Activated T-helper 1 cell treated with anti-CD3 and anti-CD28 coated beads, Interleukin-12 subunit alpha, Interleukin-12 subunit beta, Interleukin-2, Interleukin-4 antibody, amounts not matched to agents 30 ng/mL and 10 ng/mL and 1 ng/mL, durations not matched to agents 14 hours and 24 hours and 36 hours (primary cell): ENCODE measurements at places on chromosomes 16 and 17. TPM values are rescaled to one million over a fixed set of nuclear protein-coding genes. Genes with fewer than 3 reads are reported as not detected.

GRCh38 chr16:1068451-1068850 is 4.1 kb upstream of the SSTR5 start:
- H3K36me3 ChIP-seq, result no peaks in the 10 kb centered on the region
- H3K27me3 ChIP-seq, result peaks cover 14% of the 10 kb centered on the region
- no peak overlapping the region for H3K27ac ChIP-seq
- no peaks in the 10 kb centered on the region for H3K4me1 ChIP-seq
- DNase-seq, result no peak

GRCh38 chr16:69566981-69567680 is 1.4 kb downstream of the NFAT5 start:
- H3K4me1 ChIP-seq, result peaks cover 59% of the 10 kb centered on the region
- peak overlapping the region; percentile 99 for H3K27ac ChIP-seq
- DNase-seq, result peak; percentile 9
- H3K27me3 ChIP-seq, result no peaks in the 10 kb centered on the region
- peaks cover 21% of the 10 kb centered on the region for H3K36me3 ChIP-seq

DNA sequence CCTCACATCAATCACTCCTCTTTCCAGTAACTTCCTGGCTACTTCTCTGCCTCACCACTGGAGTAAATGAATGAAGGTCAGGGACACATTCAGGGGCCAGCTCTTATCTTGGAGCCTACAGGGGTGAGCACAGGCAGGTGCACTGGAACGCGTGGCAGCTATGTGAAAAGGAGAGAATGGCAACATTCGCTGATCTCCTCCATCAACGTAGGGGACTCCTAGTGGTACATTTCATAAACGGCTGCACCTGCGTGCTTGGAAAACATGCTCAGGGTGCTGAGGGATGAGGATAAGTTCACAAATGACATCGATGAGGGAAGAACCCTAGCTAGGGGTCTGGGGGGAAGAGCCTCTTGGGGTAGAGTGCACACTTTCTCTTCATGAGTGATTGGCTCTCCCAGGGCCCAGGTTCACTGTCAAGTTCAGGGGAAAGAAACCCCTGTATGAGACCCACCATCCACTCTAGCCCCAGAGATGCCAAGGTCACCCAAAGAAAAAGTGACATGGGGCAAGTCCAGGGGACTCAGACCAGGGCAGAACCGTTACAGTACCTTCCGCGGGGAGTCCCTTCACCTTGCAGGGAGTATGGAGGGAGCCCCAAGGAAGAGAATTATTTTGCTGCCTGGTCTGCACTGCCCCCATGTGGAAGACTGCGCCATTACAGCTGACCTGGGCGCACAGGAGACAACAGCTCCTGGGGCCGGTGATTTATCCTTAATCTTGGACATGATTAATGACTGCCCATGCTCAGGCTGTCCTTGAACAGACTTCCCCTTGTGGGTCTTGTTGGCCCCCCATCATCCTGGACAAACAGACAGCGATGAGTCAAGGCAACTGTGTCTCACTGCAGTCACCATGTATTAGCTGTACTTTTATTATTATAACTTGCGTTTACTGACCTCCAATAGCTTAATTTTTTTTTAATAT is 30.1 kb downstream of the VAC14 start:
- no peaks in the 10 kb centered on the region for H3K27me3 ChIP-seq
- H3K27ac ChIP-seq, result no peak overlapping the region
- no peak overlapping the region for H3K4me3 ChIP-seq
- H3K4me1 ChIP-seq, result peaks cover 9% of the 10 kb centered on the region

- H3K27ac ChIP-seq, result no peak overlapping the region
- H3K27me3 ChIP-seq, result no peaks in the 10 kb centered on the region
- peaks cover 42% of the 10 kb centered on the region for H3K36me3 ChIP-seq
- DNase-seq, result no peak
These were observed 87.4 kb downstream of the MSI2 start for GRCh38 chr17:57343717-57344116.

- no peak overlapping the region for H3K4me3 ChIP-seq
- no peak for DNase-seq
- H3K27me3 ChIP-seq, result no peaks in the 10 kb centered on the region
These were observed 5.2 kb downstream of the RAB40C start for GRCh38 chr16:595094-595528.

DNA sequence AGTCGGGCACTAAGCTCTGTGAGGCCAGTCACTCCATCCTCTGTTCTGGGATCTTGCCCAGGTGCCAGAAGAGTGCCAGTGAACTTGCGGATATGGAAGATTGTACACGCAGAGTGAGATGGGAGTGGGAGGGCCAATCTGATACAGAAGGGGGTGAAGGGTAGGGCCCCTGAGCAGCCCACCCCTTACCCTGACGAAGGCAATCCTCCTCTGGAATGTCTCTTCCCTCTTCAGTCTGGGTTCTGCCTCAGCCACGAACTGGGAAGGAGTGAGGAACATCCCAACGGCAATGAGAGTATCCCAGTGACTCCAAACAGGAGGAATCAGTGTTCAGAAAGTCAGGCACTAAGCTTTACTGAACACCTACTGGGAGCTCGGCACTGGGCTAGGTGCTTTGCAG is 11.9 kb upstream of the PIK3R6 start:
- H3K27me3 ChIP-seq, result no peaks in the 10 kb centered on the region
- DNase-seq, result no peak

MAP2K6 gene
- 0.88 and 1.7 TPM in 2 replicates for total RNA-seq

KRTAP16-1 gene
- not detected in 2 replicates for total RNA-seq

DNA sequence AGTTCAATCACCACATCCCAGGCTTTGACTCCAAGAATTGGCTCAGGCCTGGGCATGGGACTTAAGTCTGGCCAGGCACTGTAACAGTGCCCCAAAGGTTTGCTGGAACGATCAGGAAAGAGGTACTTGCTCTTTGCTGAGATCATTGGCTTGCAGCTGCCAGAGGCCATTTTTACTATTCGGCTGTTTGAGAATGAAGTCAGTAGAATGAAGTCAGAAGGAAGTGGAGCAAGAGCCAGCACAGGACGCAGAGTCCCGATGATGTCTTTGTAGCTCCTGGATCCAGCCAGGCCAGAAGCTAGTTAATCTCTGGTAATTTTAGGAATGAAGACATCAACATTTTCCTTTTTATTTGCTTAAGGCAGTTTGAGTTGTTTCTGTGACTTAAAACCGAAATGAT is 195.5 kb downstream of the RAB11FIP4 start:
- H3K27me3 ChIP-seq, result peaks cover 2% of the 10 kb centered on the region
- H3K4me1 ChIP-seq, result no peaks in the 10 kb centered on the region
- no peaks in the 10 kb centered on the region for H3K36me3 ChIP-seq
- no peak overlapping the region for H3K27ac ChIP-seq
- no peak overlapping the region for H3K4me3 ChIP-seq
- no peak for DNase-seq

GRCh38 chr17:80110927-80111701 is 9.7 kb downstream of the GAA start:
- no peak for DNase-seq
- H3K4me3 ChIP-seq, result no peak overlapping the region
- H3K36me3 ChIP-seq, result no peaks in the 10 kb centered on the region
- H3K4me1 ChIP-seq, result no peaks in the 10 kb centered on the region
- peaks cover 2% of the 10 kb centered on the region for H3K27me3 ChIP-seq

DNA sequence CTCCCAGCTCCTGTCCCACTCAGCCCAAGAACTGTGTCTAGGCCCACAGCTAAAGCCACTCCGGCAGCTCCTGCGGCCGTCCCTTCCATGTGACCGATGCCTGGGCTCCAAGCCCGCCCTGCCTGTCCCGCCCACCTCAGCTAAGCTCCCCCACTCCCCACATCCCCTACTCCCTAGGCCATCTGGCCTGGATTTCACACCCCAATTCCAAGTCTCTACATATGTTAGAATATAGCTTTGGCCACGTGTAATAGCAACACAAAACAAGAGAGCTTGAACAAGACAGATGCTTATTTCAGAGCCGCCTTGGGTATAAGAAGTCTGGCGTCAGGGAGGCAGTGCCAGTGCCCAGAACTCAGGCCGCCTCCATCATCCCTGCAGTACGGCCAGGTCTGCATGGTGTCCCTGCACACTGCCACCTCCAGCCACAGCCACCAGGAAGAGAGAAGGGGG is 30.0 kb upstream of the USP22 start:
- no peak overlapping the region for H3K4me3 ChIP-seq
- H3K27me3 ChIP-seq, result peaks cover 13% of the 10 kb centered on the region
- DNase-seq, result no peak

CEP131 gene
- 17.5 and 18.7 TPM in 2 replicates for total RNA-seq

GRCh38 chr17:17781591-17782496 is 54.9 kb downstream of the SREBF1 start:
- DNase-seq, result no peak
- H3K36me3 ChIP-seq, result no peaks in the 10 kb centered on the region
- peak overlapping the region; percentile 33 for H3K4me3 ChIP-seq
- peaks cover 9% of the 10 kb centered on the region for H3K27me3 ChIP-seq
- no peak overlapping the region for H3K27ac ChIP-seq

EPN3 gene
- not detected in 2 replicates for total RNA-seq

GRCh38 chr17:61402978-61403800 is 3.5 kb downstream of the TBX2 start:
- peaks cover 63% of the 10 kb centered on the region for H3K27me3 ChIP-seq
- H3K4me3 ChIP-seq, result peak overlapping the region; percentile 49
- no peak for DNase-seq
- peaks cover 29% of the 10 kb centered on the region for H3K4me1 ChIP-seq
- peaks cover 2% of the 10 kb centered on the region for H3K36me3 ChIP-seq
- H3K27ac ChIP-seq, result peak overlapping the region; percentile 48

DNA sequence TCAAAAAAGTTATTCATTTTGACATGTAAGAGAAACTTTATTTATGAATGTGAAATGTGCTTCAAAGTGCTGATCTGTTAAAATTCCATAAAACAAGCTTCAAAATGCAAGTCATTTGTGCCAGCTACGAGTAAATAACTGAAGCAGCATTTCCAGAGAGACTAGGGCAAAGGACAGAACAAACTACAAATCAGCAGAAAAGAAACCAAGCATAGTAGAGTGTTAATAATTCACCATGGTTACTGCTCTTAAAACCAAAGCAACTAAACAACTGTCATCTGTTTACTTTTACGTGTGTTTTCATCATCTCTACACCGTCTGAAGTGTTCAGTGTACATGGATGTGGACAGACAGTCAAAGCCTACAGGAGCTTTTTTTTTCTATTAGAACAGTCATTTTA is 1.6 kb upstream of the ASPA start:
- H3K4me1 ChIP-seq, result no peaks in the 10 kb centered on the region
- H3K36me3 ChIP-seq, result no peaks in the 10 kb centered on the region
- no peak for DNase-seq
- no peak overlapping the region for H3K4me3 ChIP-seq

SPECC1 gene
- 7.2 and 11.1 TPM in 2 replicates for total RNA-seq

DNA sequence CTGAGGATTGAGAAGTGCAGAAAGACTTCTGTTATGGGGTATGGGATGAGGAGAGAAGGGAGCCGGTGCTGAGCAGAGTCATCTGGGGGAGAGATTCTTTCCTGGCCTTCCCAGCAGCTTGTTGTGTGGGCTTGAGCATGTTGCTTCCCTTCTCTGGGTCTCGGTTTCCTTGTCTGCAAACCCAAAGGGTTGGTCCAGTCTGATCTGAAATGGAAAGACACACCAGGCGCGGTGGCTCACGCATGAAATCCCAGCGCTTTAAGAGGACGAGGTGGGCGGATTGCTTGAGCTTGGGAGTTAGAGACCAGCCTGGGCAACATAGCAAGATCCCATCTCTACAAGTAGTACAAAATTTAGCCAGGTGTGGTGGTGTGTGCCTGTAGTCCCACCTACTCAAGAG is 6.0 kb downstream of the SOCS3 start:
- peaks cover 65% of the 10 kb centered on the region for H3K4me1 ChIP-seq
- H3K36me3 ChIP-seq, result peaks cover 38% of the 10 kb centered on the region
- peak overlapping the region; percentile 67 for H3K27ac ChIP-seq
- peak overlapping the region; percentile 84 for H3K4me3 ChIP-seq
- H3K27me3 ChIP-seq, result no peaks in the 10 kb centered on the region
- DNase-seq, result no peak

DNA sequence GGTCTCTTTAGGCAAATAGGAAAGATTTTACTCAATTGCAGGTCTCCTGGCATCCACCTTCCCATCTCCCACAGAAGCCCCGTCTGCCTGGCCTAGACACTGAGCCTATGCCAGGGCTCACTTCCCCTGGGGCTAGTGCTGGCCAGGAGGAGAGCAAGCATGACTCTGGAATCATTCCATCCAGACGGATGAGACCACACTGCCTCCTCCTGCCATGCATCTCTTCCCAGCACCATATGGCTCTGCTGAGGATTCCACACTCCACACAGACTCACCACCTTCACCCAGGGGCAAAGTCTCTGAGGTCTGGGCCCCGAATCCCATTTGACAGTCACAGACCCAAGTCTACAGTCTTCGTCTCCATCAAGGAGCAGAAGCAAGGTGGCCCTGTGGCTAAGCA is 346.5 kb downstream of the C16orf95 start:
- H3K4me3 ChIP-seq, result no peak overlapping the region
- no peak for DNase-seq
- no peaks in the 10 kb centered on the region for H3K36me3 ChIP-seq
- no peak overlapping the region for H3K27ac ChIP-seq

DNA sequence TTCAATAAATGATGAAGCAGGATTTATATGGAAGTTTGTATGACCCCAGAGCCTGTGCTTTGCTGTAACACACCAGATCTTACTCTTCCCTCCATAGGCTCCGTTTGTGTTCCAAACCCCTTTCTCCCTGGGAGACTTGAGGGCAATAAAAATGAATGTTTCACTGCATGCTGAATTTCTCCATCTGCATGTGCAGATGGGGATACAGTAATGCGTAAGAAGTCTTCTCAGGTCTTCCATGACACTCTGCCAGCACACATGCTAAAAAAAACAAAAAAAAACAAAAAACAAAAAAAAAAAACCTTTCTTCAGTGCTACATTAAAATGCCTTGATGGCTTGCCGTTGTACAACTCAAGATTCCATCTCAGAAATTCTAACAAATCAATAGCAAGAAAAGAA is 170.2 kb upstream of the ANKFN1 start:
- no peak for DNase-seq
- no peak overlapping the region for H3K4me3 ChIP-seq
- no peaks in the 10 kb centered on the region for H3K36me3 ChIP-seq
- H3K27me3 ChIP-seq, result no peaks in the 10 kb centered on the region
- H3K27ac ChIP-seq, result no peak overlapping the region

ZG16 gene
- not detected in 2 replicates for total RNA-seq

- H3K4me3 ChIP-seq, result no peak overlapping the region
- no peaks in the 10 kb centered on the region for H3K36me3 ChIP-seq
- H3K4me1 ChIP-seq, result no peaks in the 10 kb centered on the region
- H3K27ac ChIP-seq, result no peak overlapping the region
These were observed 59.4 kb downstream of the TBX4 start for GRCh38 chr17:61511480-61512182.

DNA sequence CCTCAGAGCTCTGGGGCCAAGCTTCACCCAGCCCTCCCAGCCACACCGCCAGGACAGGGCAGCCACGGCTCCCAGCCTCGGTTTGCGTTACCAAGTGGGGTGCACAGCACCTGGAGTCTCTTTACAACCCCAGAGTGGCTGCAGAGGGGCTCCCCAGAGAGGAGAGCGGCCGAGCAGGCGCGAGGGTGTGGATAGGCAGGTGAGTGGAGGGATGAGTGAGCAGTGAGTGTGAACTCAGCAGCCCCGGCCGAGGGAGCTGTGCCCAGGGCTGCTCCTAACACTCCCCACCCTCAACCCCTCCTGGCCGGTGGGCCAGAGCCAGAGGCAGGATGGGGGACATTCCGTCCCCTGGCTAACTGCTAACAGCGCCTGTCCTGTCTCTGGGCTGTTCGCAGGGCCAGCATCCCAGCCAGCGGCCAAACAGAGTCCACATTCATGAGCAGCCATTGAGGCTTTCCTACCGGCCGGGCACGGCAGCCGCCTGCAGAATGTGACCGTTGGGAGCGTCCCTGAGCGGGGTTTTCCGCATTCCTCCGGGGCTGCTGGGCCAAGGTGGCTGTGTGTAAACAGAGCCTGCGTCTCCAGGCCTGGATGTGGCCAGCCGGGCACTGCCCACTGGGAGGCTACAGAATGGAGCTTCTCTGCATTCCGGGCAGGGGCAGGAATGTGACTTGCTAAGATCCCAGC is 5.3 kb downstream of the ZNF469 start:
- DNase-seq, result no peak
- H3K27ac ChIP-seq, result no peak overlapping the region
- H3K36me3 ChIP-seq, result no peaks in the 10 kb centered on the region
- no peaks in the 10 kb centered on the region for H3K4me1 ChIP-seq
- peaks cover 15% of the 10 kb centered on the region for H3K27me3 ChIP-seq

RGS9 gene
- total RNA-seq, result 1.1 and 1.8 TPM in 2 replicates

HIC1 gene
- 45.6 and 47.0 TPM in 2 replicates for total RNA-seq
